Stimulated activated CD4-positive, alpha-beta T cell treated with anti-CD3 and anti-CD28 coated beads, Interleukin-2, amount 100 ng/mL, for 4 hours (primary cell): ENCODE measurements at places on chromosomes 5 and 9.

- no peak for DNase-seq
These were observed 328.6 kb downstream of the PIK3R1 start for GRCh38 chr5:68544091-68544647.

DNA sequence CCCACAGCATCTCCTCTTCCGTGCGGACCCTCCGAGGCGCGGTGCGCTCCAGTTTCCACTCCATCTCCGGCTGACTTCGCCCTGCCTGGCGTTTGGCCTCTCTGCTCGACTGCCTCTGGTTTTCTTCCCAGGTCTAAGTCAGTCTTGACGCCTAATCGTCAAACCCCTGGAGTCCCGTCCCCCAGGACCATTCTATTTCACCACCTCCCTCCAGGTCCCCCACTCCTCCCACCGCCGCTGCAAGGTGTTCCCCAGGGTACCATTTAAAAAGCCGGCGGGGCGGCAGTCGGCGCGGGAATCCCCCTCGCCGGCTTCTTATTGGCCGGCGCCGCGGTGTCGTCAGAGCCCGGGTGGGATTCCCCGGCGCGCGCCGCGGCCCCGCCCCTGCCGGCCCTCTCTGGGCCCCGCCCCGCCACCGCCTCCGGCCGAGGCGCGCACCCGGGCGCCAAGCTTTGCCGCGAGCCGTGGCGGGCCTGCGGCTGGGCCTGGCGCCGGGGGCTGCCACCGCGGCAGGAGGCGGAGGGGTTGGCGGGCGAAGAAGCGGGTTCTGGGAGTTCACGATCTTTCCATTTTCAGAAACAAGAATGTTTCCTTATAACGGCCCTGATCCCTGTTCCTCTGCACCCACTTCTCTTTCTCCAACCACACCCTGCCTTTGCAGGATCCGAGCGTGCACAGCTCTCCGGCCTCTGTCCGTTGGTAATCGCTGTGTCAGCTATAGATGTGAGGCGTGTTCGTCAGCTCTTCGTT, at the start of gene CDC20B:
Gene CDC20B, minus strand, starts transcription at position 241 of the 750 bp plus-strand sequence. Its CDS starts 177 bp downstream, at position 64.
- peak; percentile 69 for DNase-seq

DNA sequence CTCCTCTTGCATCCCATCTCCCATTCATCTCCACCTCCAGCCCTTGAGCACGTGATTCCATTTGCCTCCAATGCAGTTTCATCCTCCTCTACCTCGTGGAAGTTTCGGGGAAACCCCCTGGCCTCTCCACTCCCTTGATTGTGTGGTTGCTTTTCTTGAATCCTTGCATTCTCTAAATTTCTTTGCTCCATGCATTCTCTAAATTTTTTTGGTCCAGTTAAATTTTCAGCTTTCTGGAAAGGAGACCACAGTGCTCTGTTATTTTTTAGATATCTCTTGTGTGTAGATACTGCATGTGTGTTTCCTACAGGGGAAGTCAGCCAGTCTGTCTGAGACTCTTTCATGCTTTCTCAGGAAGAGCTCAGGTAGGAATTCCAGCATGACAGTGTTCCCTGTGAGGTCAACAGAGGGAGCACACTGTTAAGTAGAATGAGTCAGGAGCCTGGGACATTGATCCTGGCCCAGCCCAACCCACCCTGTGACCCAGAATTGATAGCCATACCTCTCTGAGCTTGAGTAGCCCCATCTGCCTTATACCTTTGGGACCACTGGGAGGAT, 52.8 kb downstream of the AMBP start:
- no peak for DNase-seq

- no peak for DNase-seq
These were observed 29.5 kb downstream of the SLC46A2 start for GRCh38 chr9:112861155-112861554.

- no peak for DNase-seq
These were observed 76.0 kb upstream of the RNU6ATAC start for GRCh38 chr9:134240361-134240760.

- DNase-seq, result no peak
These were observed 9.9 kb upstream of the SPIN1 start for GRCh38 chr9:88378317-88378716.

GRCh38 chr5:113250341-113250953, 184.3 kb downstream of the TSSK1B start:
- no peak for DNase-seq

- DNase-seq, result no peak
These were observed 87.8 kb downstream of the JAKMIP2 start for GRCh38 chr5:147694772-147695171.

GRCh38 chr5:4144411-4145007, 548.9 kb downstream of the IRX1 start:
- no peak for DNase-seq

DNA sequence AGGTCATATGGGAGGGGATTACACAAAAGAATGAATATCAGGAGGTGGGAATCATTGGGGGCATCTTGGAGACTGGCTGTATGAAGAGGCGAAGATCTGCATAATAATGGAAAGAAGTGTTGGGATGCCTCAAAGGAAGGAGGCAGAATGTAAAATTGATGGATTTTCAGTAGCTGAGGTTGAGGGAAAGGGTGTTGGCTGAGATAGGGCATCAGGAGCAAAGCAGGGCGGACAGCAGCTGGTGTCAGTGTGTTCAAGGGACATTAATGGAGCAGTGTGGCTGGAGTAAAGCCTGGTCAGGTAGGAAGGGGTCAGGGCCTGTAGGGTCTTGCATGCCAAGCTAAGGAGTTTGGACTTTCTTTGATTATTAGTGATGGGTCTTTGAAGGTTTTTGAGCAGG, 65.2 kb upstream of the TNFAIP8 start:
- no peak for DNase-seq

DNA sequence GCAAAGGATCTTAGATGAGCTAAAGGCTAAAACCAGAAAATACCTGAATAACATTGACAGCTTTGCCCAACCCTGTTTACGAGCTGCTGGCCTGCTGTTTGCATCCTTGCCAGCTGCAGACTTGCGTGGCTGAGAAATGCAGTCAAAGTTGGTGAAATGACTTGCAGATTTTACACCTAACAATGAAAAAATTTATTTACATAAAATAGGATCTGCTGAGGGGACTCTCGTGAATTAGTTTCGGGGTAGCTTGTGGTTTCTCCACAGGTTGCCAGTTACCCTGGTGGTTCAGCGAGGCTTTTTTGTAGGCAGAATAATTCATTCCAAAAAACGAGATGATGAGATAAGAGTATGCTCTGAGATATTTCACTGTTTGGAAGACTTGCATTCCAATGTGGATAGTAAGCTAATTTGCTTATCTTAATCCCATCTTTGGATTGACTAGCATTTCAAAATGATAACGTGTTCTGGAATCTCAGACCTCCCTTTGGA, 65.7 kb upstream of the FANCC start:
- DNase-seq, result no peak

GRCh38 chr5:173963182-173963838, 25.7 kb upstream of the C5orf47 start:
- DNase-seq, result no peak

GRCh38 chr5:141570655-141571054, 48.1 kb downstream of the DIAPH1 start:
- DNase-seq, result no peak

DNA sequence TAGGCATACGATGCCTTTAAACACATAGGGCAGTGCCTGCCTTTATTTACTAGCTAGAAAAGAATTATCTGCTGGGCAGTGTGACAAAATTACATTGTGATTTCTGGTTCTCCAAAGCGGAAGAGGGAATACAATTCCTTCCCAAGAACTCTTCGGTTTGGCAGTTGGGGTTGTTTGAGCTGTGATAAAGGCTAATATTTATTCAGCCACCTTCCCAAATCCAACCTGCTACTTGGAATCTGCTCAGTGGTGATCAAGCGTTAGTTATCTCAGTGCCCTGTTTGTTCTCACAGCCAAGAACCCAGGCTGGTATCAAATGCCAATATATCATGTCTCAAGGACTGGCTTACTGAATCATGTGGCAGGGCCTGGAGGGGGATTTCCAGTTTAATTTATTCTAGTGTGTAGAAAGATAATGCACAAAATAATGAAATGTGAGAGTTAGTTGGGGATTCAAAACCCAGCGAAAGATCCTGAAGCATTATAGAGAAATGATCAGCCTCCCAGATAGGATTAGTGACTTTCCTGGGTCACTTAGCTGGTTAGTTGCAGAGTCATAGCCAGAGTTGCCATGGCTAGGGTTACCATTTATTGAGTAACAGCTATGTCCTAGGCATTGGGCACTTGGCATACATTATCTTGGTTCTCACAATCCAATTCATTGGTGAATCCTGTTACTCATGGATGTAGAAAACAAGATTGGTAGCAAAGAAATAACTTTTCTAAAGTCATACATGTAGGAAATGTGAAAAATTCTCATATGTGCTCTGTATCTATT, 457.0 kb upstream of the KLF4 start:
- no peak for DNase-seq

DNA sequence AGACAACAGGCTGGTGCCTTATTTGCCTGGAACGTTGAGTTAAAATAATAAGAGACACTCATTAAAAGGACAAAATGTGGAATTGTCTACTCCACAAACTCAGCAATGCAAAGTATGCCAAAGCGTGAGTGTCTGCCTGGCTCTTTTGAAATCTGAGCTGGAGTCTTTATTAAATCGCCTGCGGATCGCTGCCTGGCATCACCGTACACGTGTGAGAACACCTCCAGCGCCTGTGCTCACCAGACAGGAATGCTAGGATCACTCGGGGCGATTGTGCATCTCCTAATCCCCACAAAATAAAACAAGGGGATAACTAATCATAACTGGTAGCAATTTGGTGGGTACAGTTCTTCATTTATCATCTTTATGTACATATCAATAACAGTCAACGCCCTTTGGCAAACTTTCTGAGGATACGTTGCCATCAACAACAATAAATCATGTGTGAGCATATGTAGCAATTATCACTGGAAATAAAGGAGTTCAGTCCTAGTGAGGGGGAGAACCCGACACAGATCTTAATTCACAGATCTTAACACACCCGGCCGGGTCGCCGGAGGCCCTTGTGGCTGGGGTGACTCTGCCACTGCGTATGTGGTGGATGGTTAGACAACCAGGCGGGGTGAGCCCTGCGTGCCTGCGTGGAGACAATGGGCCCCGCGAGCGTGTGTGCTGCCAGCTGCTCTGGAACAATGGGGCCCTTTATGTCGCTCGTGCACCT, 284.9 kb upstream of the IRX1 start:
- DNase-seq, result no peak

GRCh38 chr5:112227911-112228631, 191.0 kb downstream of the EPB41L4A start:
- DNase-seq, result no peak

- no peak for DNase-seq
These were observed 815.0 kb downstream of the CDH18 start for GRCh38 chr5:19172926-19173470.

GRCh38 chr9:123053046-123053445, 19.6 kb downstream of the GPR21 start:
- no peak for DNase-seq

DNA sequence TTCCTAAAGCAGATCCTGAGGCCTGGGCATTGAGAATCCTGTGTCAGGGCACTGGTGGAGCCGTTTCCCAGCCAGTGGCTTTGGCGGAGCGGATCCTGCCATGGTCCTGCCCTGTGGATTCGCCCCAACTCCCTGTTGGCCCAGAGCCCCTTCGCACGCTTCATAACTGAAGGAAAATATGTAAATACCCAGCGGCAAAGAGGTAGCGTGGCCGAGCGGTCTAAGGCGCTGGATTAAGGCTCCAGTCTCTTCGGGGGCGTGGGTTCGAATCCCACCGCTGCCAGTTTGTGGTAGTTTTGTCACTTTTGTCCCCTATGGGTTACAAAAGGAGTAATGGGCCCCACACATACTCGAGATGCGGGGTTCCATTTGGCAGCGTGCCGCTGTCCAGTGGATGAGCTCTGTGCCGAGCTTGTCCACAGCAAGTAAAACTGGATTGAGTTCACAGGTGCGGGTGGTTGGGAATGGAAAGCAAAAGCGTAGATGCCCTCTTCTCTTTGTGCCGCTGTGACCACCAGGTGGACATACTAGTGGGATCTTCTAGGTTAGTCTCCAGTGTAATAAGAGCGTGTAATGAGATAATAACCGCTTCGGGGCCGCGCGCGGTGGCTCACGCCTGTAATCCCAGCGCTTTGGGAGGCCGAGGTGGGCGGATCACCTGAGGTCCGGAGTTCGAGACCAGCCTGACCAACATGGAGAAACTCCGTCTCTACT, 17.3 kb downstream of the TRIM7 start:
- DNase-seq, result no peak

DNA sequence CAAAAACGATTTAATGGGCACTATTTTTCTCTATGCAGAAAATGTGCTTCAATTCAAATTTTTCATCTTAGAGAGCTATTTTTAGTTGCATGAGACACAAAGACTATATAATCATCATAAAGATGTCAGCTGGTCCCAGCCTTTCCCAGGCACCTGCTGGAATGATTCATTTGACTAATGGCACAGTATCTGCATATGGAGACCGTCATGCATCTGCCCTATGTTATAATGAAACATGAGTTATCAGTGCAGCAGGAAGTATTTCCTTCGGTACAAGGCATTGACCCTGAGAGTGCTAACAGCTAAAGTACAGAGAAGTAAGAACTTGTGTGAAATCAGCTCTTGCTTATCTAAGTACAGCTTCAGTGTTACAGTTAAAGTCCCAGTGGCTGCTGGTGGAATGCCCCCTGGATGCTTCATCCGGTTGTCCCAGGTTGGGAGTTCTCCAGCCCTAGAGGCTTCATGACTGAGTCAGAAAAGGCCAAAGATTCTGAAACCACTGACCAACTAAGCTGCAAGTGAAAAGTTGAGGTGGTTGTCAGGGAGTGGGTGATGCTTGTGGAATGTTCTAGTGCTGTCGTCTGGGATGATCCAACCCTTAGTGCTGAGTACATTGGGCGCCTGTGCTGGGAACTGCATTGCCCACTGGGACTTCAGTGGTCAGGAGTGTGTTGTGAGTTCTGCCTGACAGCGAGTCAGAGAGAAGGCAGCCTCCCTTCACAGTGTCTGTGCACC, 57.2 kb downstream of the MTRR start:
- DNase-seq, result no peak

- DNase-seq, result no peak
These were observed 482 bp downstream of the IARS1 start for GRCh38 chr9:92293075-92293354.

DNA sequence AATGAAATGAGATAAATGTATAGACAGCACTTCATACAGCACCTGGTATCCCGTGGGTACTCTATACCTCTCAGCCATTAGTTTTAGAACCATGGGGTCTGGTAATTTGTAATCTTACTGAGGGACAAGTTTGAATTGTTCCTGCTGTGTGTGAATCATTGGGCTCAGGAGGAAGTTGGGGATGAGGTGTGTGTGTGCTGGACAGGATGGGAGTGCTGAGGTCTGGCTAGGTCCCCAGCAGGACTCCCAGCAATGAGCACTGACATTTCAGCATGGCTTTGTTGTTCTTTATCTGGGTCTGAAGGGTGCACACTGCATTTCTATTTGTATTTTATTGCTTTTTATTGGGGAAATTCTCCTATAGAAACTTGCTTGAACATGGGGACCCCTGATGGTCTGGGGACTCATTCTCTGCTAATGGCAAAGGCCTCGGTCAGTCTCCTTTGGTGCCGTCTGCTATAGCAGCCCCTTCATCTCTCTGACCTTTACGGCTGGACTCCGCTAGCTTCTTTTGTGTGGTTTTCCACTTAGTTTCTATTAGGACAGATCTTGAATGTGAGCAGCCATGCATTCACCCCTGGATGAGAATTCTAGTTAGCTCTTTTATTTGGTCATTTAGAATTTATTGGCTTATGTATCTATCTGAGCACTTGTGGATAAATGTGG, 98.1 kb downstream of the SREK1 start:
- no peak for DNase-seq
